GM03348 (cell line): ENCODE measurements at places on chromosomes 3 and 15.
A peak's percentile ranks its signal among the peaks of the same experiment; 100 is the strongest.

- no peak for DNase-seq
These were observed 461.9 kb upstream of the ONECUT1 start for GRCh38 chr15:53251996-53252395.

DNA sequence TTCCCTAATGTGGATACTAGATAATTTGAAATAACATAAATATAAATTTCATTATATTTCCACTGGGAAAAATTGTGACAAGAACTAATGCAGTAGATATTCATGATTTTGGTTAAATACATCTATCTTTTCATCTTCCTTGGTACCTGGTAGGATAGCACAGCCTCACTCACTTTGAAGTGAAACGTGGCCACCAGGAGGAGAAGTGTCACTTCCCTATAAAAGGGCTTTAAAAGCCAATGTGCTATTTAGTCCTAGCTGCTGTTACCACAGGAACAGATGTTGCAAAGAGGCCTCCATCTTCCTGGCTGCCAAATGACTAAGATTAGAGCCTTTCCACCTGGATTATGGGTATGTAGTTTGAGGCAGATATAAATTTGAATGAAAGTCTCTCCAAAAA, 140.0 kb downstream of the PLOD2 start:
- DNase-seq: no peak

- no peak for DNase-seq
These were observed 82.0 kb upstream of the SCN5A start for GRCh38 chr3:38731522-38731921.

DNA sequence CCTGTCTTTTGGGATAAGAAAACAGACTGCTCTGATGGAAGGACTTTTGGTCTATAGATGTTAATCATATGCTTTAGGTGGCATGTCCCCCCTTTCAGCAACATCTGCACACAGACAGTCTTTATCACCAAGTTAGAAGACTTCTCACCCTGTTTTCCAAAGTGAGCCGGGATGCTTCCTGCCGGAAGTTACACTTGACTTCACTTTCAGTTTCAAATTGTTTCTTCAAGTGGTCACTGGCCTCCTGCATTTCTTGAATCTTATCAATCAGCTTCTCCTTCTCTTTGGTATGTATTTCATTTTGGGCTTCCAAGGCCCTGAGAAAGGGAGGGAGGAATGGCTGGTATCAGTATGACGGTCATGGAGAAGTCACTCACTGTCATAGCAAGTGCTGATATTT, 27.2 kb upstream of the GNB5 start:
- DNase-seq: no peak

- DNase-seq: no peak
These were observed 33.6 kb downstream of the GPR171 start for GRCh38 chr3:151169262-151169947.

- DNase-seq: peak; percentile 58
These were observed at the start of gene FRMD4B for GRCh38 chr3:69385723-69386555. Gene FRMD4B, minus strand, starts transcription at chr3:69386088. Its CDS starts 99 bp downstream, at chr3:69385989.

DNA sequence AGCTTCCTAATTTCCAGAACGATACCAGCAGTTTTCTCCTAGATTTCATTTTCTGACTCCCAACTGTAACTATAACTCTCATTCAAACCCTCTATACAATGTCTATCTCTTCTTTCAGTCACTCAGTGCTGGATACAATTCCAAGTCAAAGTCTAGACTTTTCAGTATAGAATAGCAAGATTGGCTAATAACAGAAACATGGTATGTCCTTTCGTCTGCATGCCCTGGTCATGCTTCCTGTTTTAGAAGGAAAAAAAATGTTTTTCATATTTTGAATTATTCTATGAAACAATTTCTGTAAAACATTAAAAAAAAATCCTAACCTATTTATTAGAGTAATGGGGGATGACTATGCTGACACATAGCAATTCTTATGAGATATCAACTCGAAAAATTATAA, 180.0 kb downstream of the KCNAB1 start:
- DNase-seq: no peak

- peak; percentile 71 for DNase-seq
These were observed 121.9 kb downstream of the CHST2 start for GRCh38 chr3:143241481-143241951.

DNA sequence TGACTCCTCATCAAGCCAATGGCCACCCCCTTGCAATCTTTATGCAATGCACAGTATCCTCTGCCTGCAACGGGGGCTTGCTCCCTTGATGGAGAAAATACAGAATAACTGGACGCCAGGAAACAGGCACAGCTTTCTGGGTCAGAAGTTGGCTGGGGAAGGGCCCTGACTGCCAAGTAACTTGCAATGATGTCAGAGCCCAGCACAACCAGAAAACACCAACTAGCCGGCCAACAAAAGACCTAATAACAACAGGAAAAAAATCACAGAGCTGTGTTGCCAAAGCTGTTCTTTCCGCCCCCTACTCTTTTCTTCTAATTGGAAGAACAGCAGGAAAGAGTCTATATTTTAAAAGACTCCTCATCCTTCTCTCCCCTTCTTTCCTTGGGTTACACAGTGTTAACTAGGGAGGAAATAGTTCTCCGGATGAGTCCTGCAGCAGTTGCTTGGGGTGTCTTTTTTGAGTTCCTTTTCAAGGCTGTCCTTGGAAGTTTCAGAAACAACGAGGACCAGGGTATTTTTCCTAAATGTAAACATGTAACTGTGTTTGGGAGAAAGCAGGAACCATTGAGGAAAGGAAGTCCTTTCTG, 1.4 kb upstream of the SEMA6D start:
- DNase-seq: no peak

- no peak for DNase-seq
These were observed 287.6 kb upstream of the C2CD4B start for GRCh38 chr15:62452667-62453066.

- no peak for DNase-seq
These were observed 108.4 kb upstream of the SPATA16 start for GRCh38 chr3:173249457-173249856.

GRCh38 chr3:193803288-193803687, 210.3 kb downstream of the OPA1 start:
- DNase-seq: no peak

DNA sequence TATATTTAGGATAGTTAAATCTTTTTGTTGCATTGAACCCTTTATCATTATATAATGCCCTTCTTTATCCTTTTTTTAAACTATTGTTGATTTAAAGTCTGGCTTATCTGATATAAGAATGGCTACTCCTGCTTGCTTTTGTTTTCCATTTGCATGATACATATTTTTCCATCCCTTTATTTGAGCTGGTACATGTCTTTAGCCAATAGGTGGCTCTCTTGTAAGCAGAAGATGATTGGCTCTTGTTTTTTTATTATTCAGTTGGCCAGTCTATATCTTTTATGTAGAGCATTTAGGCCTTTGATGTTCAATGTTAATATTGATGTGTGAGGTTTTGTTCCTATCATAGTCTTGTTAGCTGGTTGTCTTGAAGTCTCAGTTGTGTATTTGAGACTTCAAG, 99.5 kb upstream of the MCTP2 start:
- no peak for DNase-seq
